ENCODE measurements at places on chromosomes 16 and 17. TPM values are rescaled to one million over a fixed set of nuclear protein-coding genes. Genes with fewer than 3 reads are reported as not detected.

- DNase-seq: no peak
Observed at GRCh38 chr17:68870161-68870826, 84.9 kb downstream of the ABCA8 start.

GRCh38 chr17:45900723-45901415, 6.5 kb downstream of the MAPT start:
- no peak for DNase-seq

- DNase-seq: no peak
Observed at GRCh38 chr16:1333149-1333812, at the start of gene BAIAP3. Gene BAIAP3, plus strand, starts transcription at chr16:1333645. Its CDS starts 4,905 bp downstream, at chr16:1338550.

GRCh38 chr16:66014221-66014620, 352.3 kb upstream of the CDH5 start:
- no peak for DNase-seq

The CTRB1 gene
- not detected for total RNA-seq

The PPL gene
- total RNA-seq: 3.3 TPM

The IGSF6 gene
- total RNA-seq: 1.8 TPM

DNA sequence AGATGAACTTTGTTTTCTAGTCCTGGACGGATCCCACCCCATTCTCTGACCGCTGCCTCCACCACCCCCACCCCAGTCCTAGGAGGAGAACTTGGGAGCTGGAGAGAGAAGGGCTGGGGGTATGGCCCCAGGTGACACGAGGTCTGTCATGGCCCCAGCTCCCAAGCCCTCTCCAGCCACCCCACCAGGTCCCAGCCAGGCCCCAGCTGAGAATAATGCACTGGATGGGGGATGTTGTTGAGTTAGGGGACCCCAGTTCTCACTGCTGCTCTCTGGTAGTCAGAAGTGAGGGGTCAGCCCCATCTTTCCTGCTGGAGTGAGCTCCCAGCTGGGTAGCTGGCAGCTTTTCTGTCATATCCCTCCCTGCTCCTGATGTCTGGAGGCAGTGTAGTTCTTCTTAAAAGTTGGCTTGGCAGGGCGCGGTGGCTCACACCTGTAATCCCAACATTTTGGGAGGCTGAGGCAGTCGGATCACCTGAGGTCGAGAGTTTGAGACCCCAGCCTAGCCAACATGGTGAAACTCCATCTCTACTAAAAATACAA, 4.6 kb upstream of the COL1A1 start:
- DNase-seq: no peak

The IL21R gene
- total RNA-seq: 0.09 TPM

GRCh38 chr17:44797802-44798201, 32.3 kb downstream of the GJC1 start:
- DNase-seq: no peak

- DNase-seq: no peak
Observed at GRCh38 chr17:58764373-58764772, 8.7 kb downstream of the PPM1E start.

DNA sequence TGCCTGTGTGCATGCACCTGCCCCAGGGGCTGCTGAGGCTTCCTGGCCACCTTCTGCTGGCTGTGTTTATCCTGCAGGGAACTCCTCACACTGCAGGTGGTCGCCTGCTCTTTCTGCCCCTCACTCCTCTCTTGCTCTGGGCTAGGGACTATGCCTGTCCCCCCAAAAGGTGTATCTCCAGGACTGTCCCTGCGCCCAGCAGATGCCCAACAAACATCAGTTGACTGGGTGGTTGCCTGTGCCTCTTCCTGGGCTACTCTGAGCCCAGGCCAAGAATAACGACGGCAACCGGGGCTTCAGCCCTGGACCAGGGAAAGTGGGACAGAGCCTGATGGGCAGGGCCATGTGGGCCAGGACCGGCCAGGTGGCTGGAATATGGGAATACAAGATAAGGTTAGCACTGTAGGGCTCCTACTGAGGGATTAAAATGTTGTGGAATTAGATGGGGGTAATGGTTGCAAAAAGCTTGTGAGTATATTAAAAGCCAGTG, 55.4 kb downstream of the VAC14 start:
- no peak for DNase-seq

DNA sequence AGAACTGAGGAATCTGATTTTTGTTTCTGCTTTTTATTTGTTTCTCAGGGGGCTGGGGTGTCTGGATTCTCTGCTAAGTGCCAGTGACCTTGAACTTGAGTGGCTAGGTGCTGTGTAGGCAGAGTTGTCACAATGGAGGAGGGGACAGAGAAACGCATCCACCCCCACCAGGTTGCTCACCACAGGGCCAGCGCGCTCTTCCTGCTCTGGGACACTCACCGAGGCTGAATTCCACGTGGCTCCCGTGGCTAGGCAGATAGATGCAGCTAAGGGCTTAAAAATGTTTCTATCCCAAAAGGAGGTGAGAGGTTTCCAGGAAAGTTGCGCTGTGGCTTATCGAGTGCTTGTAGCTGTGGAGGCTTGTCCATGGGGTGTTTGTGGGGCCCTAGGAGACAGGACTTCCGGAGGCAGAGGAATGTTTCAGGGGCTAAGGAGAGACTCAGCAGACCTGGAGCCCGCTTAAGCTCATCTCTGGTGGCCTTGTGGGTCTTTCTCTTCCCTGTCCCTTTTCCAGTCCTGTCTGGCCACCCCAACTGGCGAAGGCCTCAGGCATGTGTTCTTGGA, 36.8 kb downstream of the ADCY7 start:
- no peak for DNase-seq

- no peak for DNase-seq
Observed at GRCh38 chr16:85586380-85587104, 26.6 kb upstream of the GSE1 start.

DNA sequence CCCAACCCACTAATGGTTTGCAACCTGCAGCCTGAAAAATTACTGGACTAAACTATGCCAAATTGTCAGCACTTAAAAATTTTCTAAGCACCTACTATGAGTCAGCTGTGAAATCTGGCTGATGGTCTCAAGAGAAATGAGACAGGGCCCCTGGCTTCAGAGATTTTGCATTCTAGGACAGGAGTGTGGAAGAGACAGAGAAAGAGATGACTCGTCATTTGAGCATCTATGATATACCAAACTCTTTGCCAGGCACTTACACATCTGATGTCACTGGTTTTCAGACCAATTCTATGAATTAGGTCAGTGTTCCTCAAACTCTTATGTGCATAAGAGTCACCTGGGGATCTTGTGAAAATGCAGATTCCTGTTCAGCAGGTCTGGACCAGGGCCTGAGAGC, 44.4 kb downstream of the CLEC19A start:
- no peak for DNase-seq

- no peak for DNase-seq
Observed at GRCh38 chr16:30108059-30108850, 5.1 kb downstream of the GDPD3 start.

The WNT3 gene
- 12.3 TPM for total RNA-seq

The KAT8 gene
- 32.1 TPM for total RNA-seq

The GLTPD2 gene
- not detected for total RNA-seq

DNA sequence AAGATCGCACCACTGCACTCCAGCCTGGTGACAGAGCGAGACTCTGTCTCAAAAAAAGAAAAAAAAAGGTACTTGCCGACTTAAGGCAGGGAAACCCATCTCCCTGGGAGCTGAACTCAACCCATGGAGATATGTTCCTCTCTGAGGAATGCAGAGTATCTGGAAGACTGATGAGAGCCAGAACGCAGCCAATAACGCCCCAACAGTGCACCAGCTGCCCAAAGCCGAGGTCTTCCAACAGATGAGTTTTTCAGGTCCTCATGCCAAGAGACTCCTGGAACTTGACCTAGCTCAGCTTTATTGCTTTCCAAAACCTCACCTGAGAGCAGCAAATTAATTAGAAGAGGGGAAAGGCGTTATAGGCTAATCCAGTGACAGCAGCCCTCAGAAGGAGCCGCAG, 9.4 kb downstream of the ELAC2 start:
- DNase-seq: no peak

DNA sequence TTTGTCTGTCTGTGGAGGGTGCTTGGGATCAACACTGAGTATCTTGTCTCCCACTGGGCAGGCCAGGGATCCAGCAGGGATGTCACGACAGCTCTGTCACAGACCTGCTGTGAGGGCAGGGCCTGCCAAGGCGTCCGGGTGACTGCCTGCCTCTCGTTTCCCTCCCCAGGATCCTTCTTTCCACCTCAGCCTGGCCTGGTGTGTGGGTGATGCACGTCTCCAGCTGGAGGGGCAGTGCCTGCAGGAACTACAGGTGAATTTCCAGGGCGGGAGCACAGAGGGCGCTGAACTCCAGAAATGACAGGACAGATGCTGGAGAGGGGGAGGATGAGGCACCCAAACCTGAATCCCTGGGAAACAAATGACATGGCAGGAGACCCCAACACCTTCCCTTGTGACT, 6.8 kb upstream of the MMP15 start:
- DNase-seq: no peak

GRCh38 chr16:65225488-65225887, 103.6 kb upstream of the CDH11 start:
- DNase-seq: no peak

The SSTR5 gene
- not detected for total RNA-seq

- DNase-seq: no peak
Observed at GRCh38 chr17:36856222-36856621, 81.1 kb upstream of the LHX1 start.

GRCh38 chr17:57574040-57574513, 171.0 kb downstream of the CCDC182 start:
- DNase-seq: peak; percentile 51

The PDE6G gene
- not detected for total RNA-seq

- no peak for DNase-seq
Observed at GRCh38 chr17:9208381-9209105, 187.2 kb downstream of the NTN1 start.

The TUBB3 gene
- total RNA-seq: 832 TPM

- DNase-seq: no peak
Observed at GRCh38 chr17:77439189-77440018, 298.6 kb downstream of the SEC14L1 start.

- no peak for DNase-seq
Observed at GRCh38 chr17:67312265-67312664, 54.1 kb downstream of the PSMD12 start.

GRCh38 chr16:88480829-88481228, 27.7 kb downstream of the ZFPM1 start:
- DNase-seq: no peak

The PTX4 gene
- not detected for total RNA-seq

The GAN gene
- 31.6 TPM for total RNA-seq

GRCh38 chr17:60231691-60232090, 81.9 kb downstream of the CA4 start:
- no peak for DNase-seq

DNA sequence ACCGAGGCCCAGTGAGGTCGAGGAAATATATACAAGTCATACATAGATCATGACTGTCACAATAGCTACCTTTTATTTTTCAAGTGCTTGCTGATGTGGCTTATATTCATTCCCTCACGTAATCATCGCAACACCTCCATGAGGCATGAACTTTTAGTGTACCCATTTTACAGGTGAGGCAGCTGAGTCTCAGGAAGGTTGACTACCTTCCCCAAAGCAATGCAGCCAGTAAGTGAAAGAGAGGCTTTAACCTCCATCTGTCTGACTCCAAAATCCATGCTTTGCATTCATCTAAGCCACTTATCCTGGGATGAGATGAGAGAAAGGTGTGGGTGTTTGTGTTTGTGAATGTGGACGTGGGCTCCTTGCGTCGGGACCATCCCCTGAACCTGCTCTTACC, 30.8 kb downstream of the CALB2 start:
- no peak for DNase-seq

DNA sequence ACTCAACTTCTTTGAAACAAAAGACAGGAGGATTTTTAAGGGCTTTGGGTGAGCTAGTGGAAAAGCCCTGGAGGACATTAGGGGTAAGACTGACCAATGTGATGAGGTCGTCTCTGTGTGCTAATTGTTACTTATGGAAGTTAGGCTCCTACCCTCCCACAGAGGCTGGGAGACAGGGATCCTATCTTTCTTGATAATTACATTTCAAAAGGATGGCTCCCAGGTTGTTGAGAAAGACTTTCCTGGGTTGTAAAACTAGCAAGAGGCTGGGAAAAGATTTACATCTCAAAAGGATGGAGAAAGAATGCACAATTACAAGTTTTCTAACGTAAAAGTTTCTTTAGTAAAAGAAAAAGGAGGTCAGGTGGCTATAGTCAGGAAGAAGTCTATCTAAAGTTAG, 605.8 kb upstream of the GOT2 start:
- no peak for DNase-seq

GRCh38 chr17:10638151-10638550, 19.0 kb downstream of the MYH3 start:
- no peak for DNase-seq
